Activated gamma-delta T cell (primary cell): ENCODE measurements at places on chromosomes 2 and 18.

DNA sequence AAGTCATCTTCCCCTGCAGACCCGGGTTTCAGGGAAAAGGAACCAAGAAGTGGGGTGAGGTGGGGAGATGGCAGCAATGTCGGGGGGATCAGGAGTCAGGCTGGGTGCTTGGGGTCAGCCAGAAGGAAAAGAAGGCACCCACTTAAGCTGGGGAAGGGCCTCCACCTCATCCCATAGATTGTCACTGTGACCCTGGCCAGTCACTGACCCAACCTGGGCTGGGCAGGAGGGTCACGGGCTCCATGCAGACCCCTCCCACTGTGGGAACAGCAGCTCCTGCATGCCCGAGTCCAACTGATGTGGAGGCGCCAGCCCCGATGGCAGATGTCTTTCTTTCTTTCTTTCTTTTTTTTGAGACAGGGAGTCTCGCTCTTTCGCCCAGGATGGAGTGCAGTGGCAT is 53.6 kb upstream of the HAAO start:
- DNase-seq = no peak

GRCh38 chr2:30177956-30178355 is 31.1 kb downstream of the YPEL5 start:
- no peak for DNase-seq

GRCh38 chr18:47912343-47912742 is 18.1 kb downstream of the SMAD2 start:
- no peak for DNase-seq

- no peak for DNase-seq
Observed at GRCh38 chr2:174703430-174703829, 60.8 kb downstream of the CHRNA1 start.

GRCh38 chr18:66872277-66872676 is 268.4 kb upstream of the CDH19 start:
- no peak for DNase-seq
